ENCODE measurements at places on chromosomes 13 and 19. TPM values are rescaled to one million over a fixed set of nuclear protein-coding genes. Genes with fewer than 3 reads are reported as not detected.

The KIR3DL2 gene
- not detected for total RNA-seq

The ATP8B3 gene
- total RNA-seq: 3.2 TPM

The USHBP1 gene
- 20.4 TPM for total RNA-seq

The ICAM4 gene
- not detected for total RNA-seq

GRCh38 chr19:49106648-49107135 is 7.5 kb upstream of the LIN7B start:
- no peaks in the 10 kb centered on the region for H3K27me3 ChIP-seq
- H3K27ac ChIP-seq: no peak overlapping the region
- H3K4me3 ChIP-seq: no peak overlapping the region
- H3K4me1 ChIP-seq: peaks cover 6% of the 10 kb centered on the region

GRCh38 chr13:30145709-30146367 is 161.5 kb downstream of the KATNAL1 start:
- H3K4me1 ChIP-seq: peaks cover 31% of the 10 kb centered on the region
- no peak for DNase-seq
- H3K27ac ChIP-seq: no peak overlapping the region
- no peaks in the 10 kb centered on the region for H3K36me3 ChIP-seq
- H3K4me3 ChIP-seq: no peak overlapping the region
- H3K27me3 ChIP-seq: no peaks in the 10 kb centered on the region

DNA sequence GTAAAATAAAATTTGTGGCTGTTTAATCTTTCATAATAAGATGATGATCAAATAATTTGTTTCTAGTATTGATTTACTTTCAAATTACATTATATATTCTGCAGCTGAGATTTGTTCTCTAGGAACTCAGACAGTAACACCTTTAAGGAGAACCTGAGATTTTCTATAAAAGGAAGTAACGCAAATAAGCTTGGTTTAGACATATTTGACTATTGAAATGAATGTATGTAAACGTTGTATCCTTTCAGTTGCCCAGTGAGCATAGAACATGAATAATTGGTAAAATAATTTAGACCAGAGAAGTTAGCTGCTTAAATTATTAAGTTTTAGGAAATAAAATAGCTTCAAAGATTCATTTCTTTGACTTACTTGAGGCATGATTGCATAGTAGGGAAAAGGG is 3.1 kb downstream of the CDK8 start:
- no peak overlapping the region for H3K4me3 ChIP-seq
- no peaks in the 10 kb centered on the region for H3K27me3 ChIP-seq
- H3K36me3 ChIP-seq: no peaks in the 10 kb centered on the region
- peaks cover 21% of the 10 kb centered on the region for H3K4me1 ChIP-seq
- no peak for DNase-seq

GRCh38 chr13:107807306-107808073 is 407.8 kb downstream of the LIG4 start:
- no peaks in the 10 kb centered on the region for H3K36me3 ChIP-seq
- DNase-seq: no peak
- H3K4me3 ChIP-seq: no peak overlapping the region
- no peaks in the 10 kb centered on the region for H3K4me1 ChIP-seq
- H3K27me3 ChIP-seq: no peaks in the 10 kb centered on the region

DNA sequence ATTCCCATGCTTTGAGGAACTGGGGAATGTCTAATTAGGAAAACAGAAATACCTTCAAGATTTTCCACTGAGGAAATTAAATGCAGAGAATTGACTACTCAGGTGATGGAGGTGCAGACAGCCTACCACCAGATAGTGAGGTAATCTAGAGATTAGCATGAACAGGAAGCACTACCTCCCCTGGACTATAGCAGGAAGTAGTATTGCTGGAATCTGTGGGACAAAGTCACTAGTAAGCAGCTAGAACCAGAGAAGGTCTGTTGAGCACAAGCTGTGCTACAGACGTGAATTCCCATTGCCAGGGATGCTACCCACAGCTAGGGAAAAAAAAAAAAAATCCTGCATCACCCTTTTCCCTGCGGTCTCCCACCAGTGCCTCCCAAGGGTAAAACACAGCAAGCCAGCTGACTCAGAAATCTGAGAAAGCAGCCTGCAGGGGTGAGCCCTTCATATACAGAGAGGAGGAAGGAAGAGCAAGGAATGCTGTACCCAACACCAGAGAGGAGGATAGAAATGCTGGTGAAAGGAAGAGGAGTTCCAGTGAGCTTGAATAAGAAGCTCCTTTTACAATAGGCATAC is 10.2 kb downstream of the ENOX1 start:
- H3K27me3 ChIP-seq: no peaks in the 10 kb centered on the region
- H3K27ac ChIP-seq: no peak overlapping the region

DNA sequence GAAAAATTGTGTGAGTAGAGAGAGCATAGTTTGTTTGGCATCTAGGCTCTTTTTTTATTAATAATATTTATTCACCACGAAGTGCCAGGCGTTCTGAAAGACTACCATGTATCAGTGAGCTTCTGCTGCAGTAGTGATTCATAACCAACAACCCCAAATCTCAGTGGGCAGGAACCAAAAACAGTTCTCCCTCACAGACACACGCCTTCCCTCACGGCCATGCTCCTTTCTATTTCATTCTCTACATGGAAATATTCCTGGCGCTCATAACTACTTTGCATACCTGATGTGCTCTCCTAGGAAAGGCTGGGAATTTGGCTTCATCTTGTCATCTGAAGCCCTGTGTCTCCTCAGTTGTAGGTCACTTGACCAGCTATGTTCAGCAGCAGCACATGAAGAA is 26.6 kb upstream of the AMER2 start:
- H3K27ac ChIP-seq: no peak overlapping the region
- H3K36me3 ChIP-seq: no peaks in the 10 kb centered on the region
- H3K27me3 ChIP-seq: no peaks in the 10 kb centered on the region
- no peak for DNase-seq

DNA sequence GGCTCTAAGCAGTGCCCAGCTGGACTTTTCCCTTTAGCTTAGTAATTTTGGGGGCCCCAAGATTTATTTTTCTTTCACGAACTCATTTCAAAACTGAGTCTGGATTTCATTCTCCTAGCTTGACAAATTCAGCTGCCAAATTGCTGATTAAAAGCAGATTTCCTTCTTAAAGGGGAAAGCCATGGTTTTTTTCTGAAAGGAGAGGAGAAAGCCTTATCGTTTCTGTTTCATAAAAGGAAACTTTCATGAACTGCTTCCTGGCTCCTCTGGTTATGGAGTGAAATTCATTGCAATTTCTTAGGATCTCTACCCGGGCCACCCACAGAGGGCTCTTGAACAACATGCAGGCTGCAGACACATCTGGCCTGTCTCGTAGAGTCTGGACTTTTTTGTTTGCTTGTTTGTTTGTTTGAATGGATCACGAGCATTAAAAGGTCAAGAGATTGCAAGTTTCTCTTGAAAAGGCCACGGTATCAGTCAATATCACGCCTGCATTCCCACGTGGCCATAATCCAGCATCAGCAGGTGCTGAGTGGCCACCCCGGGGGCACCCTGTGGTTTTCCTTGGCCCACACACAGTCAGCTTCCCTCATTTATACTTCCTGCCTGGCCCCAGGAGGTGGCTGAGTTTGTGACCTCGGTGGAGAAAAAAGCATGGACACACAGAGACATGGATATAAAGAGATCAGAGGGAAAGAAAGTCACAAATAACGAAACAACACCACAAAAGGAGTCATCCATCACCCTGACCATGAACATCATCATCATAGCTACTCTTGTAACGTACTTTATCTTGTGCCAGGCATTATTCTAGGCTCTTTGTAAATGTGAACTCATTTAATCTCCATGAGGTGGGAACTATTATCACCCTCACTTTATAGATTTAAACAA is 10.5 kb upstream of the KLK4 start:
- H3K27me3 ChIP-seq: no peaks in the 10 kb centered on the region
- H3K4me1 ChIP-seq: no peaks in the 10 kb centered on the region
- no peak overlapping the region for H3K4me3 ChIP-seq
- DNase-seq: no peak
- no peaks in the 10 kb centered on the region for H3K36me3 ChIP-seq
- no peak overlapping the region for H3K27ac ChIP-seq

DNA sequence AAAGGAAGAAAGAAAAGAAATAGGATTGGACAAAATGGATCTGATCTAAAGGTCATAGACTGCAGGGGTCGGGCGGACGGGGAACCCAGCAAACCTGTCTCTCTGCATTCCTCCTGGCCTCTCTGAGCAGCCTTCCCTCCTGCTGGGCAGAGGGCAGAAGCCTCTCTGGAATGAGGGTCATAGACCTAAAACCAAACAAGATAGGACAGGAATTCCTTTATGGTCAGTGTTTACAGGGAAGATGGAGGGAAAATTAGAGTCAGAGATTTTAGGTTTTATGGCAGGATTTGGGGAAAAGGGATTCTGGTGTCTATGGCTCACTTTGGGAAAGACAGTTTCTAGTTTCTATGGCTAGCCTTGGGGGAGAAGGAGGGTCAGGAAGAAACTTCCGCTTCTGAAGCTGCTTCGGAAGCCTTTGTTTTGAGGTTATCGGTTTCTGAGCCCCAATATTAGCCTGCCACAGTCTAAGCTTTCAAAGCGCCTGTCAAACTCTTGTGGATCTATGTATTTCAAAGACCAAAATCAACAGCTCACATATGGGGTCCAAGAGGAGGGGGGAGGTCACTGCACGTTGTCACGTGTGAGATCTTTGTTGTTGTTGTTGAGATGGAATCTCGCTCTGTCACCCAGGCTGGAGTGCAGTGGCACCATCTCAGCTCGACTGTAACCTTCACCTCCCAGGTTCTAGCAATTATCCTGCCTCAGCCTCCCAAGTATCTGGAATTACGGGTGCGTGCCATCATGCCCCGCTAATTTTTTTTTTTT is 18.9 kb upstream of the DPRX start:
- DNase-seq: no peak
- no peaks in the 10 kb centered on the region for H3K36me3 ChIP-seq
- no peak overlapping the region for H3K27ac ChIP-seq
- no peaks in the 10 kb centered on the region for H3K4me1 ChIP-seq

DNA sequence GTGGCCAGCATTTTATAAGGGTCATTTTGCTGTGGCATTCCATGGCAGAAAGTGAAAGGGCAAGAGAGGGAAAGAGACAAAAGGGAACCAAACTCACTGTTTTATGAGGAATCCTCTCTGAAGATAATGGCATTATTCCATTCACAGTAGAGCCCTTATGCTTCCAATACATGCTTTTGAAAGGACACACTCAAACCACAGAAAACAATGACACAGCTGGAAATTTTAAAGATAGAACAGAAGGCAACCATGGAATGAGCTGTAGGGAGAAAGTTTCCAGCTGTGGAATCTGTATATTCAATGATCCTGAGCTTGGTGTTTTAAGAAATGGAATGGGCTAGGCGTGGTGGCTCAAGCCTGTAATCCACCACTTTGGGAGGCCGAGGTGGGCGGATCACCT is 677.4 kb downstream of the SLITRK1 start:
- no peak overlapping the region for H3K4me3 ChIP-seq
- H3K27me3 ChIP-seq: no peaks in the 10 kb centered on the region
- no peak overlapping the region for H3K27ac ChIP-seq
- DNase-seq: no peak
- H3K4me1 ChIP-seq: no peaks in the 10 kb centered on the region
- no peaks in the 10 kb centered on the region for H3K36me3 ChIP-seq

GRCh38 chr19:48757089-48757675 is 1.9 kb downstream of the FGF21 start:
- H3K27me3 ChIP-seq: no peaks in the 10 kb centered on the region
- H3K36me3 ChIP-seq: no peaks in the 10 kb centered on the region
- no peak overlapping the region for H3K4me3 ChIP-seq
- H3K4me1 ChIP-seq: peaks cover 17% of the 10 kb centered on the region

DNA sequence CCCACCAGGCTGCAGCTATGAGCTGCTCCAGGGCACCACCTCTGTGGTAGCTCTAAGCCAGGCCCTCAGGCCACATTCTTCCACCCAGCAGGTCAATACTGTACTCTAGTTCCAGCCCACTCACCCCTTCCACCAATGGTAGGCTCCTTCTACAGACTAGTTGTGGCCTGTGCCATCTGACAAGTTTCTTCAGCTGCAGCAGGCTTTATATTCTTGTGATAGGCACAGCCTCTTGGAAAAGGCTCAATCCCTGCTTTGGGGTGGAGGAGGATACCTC is 8.5 kb downstream of the MICU2 start:
- no peak overlapping the region for H3K4me3 ChIP-seq
- no peak for DNase-seq
- H3K4me1 ChIP-seq: peaks cover 9% of the 10 kb centered on the region
- no peak overlapping the region for H3K27ac ChIP-seq

DNA sequence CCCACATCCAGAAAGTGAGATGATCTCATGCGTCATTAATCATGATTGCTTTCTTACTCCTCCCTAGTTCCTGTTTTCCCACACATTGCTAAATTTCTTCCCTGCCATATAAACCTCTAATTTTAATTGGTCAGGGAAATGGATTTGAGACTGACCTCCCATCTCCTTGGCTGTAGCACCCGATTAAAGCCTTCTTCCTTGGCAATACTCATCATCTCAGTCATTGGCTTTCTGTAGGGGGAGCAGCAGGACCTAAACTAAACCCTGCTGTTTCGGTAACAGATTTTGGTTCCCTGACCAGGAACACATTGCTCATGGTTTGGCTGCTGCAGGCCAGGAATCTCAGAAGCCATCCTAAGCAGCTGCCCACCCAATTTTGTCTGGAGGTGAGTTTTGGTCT is 61.7 kb downstream of the SPRYD7 start:
- no peaks in the 10 kb centered on the region for H3K27me3 ChIP-seq
- no peaks in the 10 kb centered on the region for H3K36me3 ChIP-seq
- no peak overlapping the region for H3K27ac ChIP-seq

DNA sequence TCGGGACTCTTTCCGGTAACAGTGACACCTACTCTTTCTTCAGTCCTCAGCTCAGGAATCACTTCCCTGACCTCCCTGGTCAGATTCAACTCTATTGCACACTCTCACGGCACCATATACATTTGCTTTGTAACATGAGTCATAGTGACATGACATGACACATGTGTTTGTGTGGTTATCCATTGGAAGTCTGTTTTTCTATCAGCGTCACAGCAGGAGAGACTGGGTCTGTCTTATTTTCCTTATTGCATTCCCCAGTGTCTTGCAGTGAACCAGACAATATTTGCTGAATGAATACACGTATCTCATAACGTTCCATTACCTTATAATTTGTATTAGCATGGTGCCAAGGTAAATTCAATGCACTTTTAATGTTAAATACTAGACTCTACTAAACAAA is 102.0 kb downstream of the DCLK1 start:
- no peaks in the 10 kb centered on the region for H3K27me3 ChIP-seq
- H3K4me1 ChIP-seq: peaks cover 10% of the 10 kb centered on the region
- H3K27ac ChIP-seq: no peak overlapping the region
- H3K36me3 ChIP-seq: no peaks in the 10 kb centered on the region
- DNase-seq: no peak
- no peak overlapping the region for H3K4me3 ChIP-seq

GRCh38 chr19:41785653-41786052 is 10.7 kb upstream of the CEACAM3 start:
- H3K36me3 ChIP-seq: no peaks in the 10 kb centered on the region
- no peak overlapping the region for H3K4me3 ChIP-seq
- no peaks in the 10 kb centered on the region for H3K4me1 ChIP-seq
